ENCODE measurements at places on chromosomes 7 and 10. TPM values are rescaled to one million over a fixed set of nuclear protein-coding genes. Genes with fewer than 3 reads are reported as not detected.

The GRID2IP gene
- 0.33 TPM for total RNA-seq

The SPDYE1 gene
- total RNA-seq: not detected

The ECHDC3 gene
- 0.71 TPM for total RNA-seq

DNA sequence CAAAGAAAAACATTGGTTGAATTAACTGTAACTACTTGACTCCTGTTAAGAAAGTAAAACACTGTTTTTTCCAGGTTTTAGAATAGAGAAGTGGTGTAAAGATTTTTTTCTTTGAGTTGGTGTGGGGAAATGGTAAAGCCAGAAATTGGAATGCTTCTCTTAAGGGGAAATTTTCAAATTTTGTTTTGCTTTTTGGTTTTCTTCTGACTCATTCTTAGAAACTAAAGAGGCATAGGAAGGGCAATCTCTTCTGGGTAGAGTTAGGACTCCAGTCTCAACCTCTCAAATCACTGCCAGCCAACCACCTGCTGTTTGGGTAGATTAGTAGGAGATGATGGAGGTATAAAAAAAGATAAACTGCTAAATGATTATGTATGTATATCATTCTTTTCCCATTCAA lies 47.7 kb upstream of the STRIP2 start:
- no peak for DNase-seq

DNA sequence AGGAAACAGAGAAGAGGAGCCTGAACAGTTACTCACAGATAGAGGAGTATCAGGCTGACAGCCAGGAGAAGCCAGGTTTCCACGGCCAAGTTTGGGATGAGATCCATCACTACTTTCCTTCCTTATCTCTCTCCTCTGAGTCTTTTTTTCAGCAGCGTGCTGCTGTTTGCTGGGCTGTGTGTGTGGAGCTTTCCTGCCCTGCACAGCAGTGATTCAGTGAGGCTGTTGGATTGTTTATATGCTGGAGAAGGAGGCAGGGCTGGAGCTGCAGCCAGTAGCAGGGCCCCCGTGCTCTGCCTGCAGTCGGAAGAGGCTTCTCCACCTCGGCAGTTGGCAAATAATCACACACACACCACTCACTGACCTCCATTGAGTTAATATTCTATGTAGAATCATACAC lies at the start of gene CYP3A7:
Gene CYP3A7 (minus strand): TSS at position 210 of the 400 bp plus-strand sequence. CDS start 103 bp downstream, at position 107.
- no peak for DNase-seq

DNA sequence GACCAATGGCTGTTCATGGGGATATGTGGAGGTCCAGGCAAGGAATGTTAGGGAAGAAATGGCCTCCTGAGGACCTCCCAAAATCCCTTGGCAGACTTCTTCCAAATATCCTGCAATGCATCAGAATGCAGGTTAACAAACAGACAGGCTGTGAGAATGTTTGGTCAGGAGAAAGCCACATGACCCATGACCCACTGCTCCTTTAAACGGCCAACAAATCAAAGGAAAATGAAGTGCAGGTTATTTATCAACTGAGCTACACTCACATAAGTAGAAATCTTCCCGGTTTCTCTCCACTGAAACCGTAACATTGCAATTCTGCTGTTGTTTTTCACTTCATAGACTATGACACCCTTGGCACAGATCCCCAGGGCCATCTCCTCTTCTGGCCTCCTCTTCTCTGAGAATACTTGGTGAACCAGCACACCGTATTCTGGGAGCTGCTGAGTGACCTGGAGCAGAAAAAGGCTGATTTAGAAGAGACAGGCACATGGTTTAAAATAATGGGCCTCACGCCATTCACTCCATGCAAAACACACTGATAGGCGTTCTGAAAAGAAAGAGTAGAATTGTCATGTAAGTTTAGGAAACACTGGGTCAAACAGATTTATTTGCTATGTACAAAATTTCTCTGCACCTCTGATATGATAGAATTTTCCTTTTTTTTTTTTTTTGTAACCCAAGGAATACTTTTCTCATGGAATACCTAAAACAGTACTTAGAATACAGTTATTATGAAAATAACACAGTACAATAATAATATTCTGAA lies 67.8 kb downstream of the FRMPD2 start:
- DNase-seq: no peak

DNA sequence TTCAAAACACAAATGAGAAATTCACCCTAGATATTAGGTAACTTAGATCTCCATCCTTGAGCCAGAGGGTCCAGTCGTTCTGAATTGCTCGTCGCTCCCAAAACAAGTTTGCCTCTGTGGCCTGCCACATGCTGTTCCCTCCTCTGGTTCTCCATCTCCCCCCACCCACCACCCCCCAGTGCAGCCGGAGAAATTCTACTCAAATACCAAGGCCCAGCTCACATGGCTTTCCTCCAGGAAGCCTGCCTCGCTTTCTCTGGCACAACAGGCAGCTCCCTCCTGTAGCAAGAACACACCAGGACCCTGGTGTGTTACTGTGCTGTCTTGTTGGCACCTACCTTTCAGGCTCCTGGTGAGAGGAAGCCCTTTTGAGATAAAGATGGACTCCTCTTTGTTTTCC lies 52.7 kb upstream of the C10orf90 start:
- no peak for DNase-seq

DNA sequence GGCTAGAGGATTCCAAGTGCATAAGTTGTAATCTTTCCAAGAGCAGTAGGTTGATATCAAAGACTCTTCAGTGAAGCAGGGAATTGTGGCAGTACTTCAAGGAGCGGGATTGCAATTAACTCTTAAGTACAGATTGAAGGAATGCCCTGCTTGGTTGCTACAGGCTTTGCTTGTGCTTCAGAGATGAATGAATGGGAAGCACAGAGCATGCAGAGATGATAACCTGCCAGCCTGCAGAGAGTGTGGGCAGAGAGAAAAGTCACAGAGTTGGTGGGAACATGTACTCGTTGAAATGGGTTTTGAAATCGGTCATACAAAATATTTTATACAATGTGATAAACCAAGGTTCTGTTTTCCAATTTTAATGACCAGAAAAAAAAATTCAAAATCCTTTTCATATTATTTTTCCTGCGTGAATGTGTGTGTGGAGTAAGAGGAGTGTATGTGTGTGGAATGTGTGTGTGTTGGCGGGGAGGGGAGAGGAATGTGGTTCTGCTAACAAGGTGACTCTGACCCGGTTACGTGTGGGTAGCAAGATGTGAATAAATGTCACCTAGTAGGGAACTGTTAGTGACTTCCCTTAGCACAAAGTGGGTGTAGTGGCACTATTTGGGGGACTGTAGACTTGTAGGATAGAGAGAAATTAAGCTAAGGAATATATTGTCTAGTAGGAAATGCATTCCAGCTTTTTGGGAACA lies 697.8 kb downstream of the GATA3 start:
- no peak for DNase-seq

DNA sequence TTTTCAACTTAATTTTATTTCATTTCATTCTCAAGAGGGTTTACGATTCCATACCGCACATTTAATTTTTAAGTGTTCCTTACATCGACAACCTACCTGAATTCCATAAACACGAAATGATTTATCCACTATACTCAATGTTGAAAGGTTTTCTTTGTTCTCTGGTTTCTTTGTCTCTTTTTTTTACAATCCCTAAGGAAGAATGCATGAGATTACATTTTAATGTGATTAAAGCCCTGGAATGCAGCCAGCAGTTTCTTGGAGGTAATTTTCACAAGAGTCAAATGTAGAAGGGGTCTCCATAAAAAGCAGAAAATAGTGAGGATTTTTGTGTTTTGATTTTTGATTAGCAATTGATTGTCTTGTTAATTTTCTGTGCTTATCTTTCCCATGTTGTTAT lies 59.2 kb upstream of the ADCY1 start:
- no peak for DNase-seq

DNA sequence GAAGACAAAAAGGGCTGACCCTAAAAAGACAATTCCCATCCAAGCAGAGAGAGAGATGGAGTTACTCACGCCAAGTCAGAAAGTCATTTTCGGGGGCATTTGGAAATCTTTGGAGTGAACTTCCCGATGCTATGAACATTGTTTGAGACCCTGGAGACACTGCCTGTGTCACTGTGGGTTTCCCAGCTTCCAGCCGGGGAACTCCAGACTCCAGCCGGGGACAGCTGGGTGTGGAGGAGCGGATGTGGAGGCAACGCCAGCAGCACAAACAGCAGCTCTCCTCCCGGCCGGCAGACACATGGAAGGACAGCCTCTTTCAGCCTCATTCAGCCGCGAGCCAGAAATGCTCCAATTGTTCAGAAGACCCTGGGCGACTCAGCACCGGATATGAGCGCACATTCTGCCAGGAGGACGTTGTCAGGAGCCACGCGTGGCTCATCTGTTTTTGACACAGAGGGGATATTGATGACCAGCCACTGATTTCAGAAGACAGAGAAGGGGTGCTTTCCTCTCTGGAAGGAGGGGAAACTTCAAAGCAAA lies 97.6 kb downstream of the PRPF18 start:
- DNase-seq: no peak
